ENCODE measurements at places on chromosomes 3 and 15. TPM values are rescaled to one million over a fixed set of nuclear protein-coding genes. Genes with fewer than 3 reads are reported as not detected.

GRCh38 chr15:76321171-76321570, 9.9 kb upstream of the ETFA start:
- H3K4me1 ChIP-seq = no peaks in the 10 kb centered on the region
- H3K36me3 ChIP-seq = no peaks in the 10 kb centered on the region

DNA sequence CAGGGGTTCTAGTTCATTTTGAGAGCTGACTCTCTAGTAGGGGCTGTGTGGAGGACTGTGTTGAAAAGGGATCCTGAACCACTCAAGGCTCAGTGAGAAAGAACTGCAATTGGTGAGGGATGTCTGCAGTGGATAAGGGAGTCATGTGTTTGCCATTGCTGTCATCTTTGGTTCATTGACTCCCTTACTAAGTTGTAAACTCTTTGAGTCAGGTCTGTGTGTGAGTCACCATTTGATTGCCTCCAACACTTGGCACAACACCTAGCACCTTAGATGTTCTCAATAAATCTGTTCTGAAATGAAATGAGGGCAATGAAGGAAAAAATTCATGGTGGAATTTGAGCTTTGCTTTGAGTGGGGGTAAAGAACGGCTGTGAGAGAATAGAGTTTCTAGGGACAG, 51.7 kb downstream of the PLS1 start:
- no peak for DNase-seq
- no peaks in the 10 kb centered on the region for H3K4me1 ChIP-seq
- no peak overlapping the region for H3K4me3 ChIP-seq

TMEM108 gene
- total RNA-seq = not detected

ARNT2 gene
- 0.13 TPM for total RNA-seq

DNA sequence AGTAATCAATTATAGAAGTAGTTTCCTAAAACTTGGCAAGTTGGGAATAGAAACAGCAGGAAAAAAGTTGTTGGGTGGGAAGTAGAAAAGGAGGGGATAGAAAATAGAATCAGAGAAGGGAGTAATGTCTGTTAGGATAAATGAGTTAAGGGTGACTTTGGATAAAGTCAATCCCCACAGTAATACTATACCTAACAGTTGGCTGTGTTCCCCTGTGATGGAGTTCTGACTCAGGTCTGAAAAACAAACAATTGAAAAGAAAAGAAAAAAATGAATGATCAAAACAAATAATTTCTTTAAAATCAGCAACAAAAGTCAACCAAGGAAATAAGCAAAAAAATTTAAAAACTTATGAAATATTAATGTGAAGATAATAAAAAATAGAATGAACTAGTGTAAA, 50.3 kb downstream of the EMC4 start:
- no peak for DNase-seq
- no peak overlapping the region for H3K4me3 ChIP-seq
- no peaks in the 10 kb centered on the region for H3K4me1 ChIP-seq
- H3K36me3 ChIP-seq = no peaks in the 10 kb centered on the region
- H3K27me3 ChIP-seq = no peaks in the 10 kb centered on the region

PDCD6IP gene
- 162 TPM for total RNA-seq

SLC51B gene
- total RNA-seq = not detected

GRCh38 chr3:159843840-159844730, 144.6 kb upstream of the IL12A start:
- H3K27me3 ChIP-seq = no peaks in the 10 kb centered on the region
- no peak overlapping the region for H3K27ac ChIP-seq
- DNase-seq = no peak
- H3K4me3 ChIP-seq = no peak overlapping the region
- no peaks in the 10 kb centered on the region for H3K4me1 ChIP-seq
- no peaks in the 10 kb centered on the region for H3K36me3 ChIP-seq

- no peak overlapping the region for H3K4me3 ChIP-seq
- H3K27me3 ChIP-seq = no peaks in the 10 kb centered on the region
- no peaks in the 10 kb centered on the region for H3K36me3 ChIP-seq
- no peaks in the 10 kb centered on the region for H3K4me1 ChIP-seq
Measured at GRCh38 chr3:110149763-110150162, 812.4 kb upstream of the DPPA4 start.

Data from CD8-positive, alpha-beta memory T cell (primary cell).